NCI-H524 treated with DMSO at 0.1 percent for 48 hours (cell line): ENCODE measurements at places on chromosomes 16 and 17.

GRCh38 chr16:64364016-64364415 is 757.8 kb downstream of the CDH11 start:
- DNase-seq: no peak

- DNase-seq: no peak
Observed at GRCh38 chr16:9869776-9870175, 312.5 kb downstream of the GRIN2A start.

DNA sequence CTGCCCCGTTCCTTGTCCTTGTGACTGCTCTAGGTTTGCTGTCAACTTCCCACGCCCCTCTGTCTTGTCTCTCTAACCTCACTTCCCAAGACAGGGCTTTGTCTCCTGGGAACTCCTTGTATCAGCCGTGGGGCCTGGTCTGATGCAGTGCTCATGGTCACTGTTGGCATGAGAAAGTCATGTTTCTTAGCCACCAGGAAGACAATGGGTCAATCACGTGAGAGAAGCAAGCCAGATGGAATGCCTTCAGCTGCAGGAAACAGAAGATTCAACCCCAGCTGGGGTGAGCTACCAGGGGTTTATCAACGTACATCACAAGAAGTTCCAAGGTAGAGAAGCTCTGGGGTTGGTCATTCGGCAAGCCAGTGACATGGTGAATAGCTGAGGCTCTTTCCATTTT is 116.6 kb downstream of the IRF8 start:
- DNase-seq: no peak

- no peak for DNase-seq
Observed at GRCh38 chr17:34465789-34466188, 102.8 kb upstream of the CCL1 start.

DNA sequence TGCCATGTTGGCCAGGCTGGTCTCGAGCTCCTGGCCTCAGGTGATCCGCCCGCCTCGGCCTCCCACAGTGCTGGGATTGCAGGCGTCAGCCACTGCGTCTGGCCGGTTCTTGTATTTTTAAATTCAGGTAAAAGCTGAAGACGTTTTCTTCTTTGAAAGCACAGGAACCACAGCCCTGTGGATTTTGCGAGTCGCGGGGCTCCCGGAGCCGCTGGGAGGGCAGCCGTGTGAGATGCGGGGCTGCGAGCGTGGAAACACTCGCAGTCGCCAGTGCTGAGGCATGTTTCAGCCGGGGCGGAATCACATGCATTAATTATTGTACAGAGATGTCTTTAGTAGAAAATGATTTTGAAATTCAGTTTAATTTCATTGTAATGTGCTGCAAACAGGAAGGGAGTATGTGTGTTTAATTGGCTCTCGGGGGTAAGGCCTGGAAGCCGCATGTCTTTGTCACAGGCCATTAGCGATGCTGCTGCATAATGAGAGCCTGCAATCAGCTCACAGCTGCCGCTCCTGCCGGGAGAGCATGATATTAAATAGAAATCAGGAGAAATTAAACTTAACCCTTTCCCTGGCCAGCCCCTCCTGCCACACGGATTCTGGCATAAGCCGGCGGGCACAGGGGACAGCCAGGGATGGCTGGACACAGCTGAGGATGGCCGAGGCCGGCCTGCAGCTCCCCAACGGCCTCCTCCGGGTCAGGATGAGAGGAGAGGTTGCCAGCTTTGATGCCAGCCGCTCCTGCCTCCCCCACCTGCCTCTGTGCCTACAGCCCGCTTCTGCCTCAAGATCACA is 35.4 kb upstream of the CDH15 start:
- no peak for DNase-seq

GRCh38 chr16:85690469-85691064 is 1.8 kb upstream of the GINS2 start:
- no peak for DNase-seq

DNA sequence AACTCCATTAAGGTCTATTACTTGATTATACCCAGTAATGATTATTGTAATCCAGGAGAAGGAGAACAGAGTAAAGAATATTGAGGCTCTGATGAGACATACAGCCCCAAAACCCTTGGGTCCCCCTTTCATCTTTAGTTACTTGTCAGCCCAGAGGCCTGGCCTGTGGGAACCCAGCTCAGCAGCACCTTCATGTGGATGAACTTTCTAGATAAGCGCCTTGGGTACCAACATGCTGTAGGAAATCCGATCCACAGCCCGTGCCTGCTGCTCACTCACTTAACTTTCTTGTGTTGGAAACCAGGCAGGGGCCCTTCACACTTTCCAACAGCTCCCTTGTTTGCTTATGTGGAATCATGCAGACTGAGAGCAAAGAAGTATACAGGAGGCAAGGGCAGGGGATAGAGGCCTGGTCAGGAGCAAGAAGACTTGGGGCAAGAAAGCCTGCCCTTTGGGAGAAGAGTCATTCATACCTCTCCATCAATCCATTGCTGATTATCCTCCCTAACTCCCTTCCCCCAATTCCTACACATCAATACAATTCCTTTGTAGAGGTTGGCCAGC is 64.0 kb upstream of the SOX9 start:
- no peak for DNase-seq

GRCh38 chr16:87416826-87417527 is 24.8 kb downstream of the MAP1LC3B start:
- no peak for DNase-seq

DNA sequence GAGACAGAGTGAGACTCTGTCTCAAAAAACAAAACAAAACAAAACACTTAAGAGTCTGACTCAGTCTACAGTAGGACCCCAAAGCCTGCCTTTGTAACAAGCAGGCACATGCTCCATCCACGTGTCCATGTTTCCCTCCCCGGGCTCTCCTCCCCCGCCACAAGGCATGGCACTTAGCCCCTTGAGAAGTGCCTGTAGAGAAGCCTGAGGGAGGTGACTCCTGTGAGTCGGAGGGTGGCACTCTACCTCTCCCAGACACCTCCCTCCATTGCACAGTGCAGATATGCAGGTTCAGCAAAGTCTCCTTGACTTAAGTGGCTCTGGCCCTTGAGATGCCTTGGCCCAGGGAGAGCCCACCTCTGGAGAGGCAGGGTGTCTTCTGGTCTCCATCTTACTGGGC is 6.8 kb downstream of the FHOD1 start:
- no peak for DNase-seq

- no peak for DNase-seq
Observed at GRCh38 chr16:89737341-89738071, 16.2 kb downstream of the ZNF276 start.

GRCh38 chr17:75262112-75262606 is 480 bp downstream of the MRPS7 start:
- DNase-seq: no peak

DNA sequence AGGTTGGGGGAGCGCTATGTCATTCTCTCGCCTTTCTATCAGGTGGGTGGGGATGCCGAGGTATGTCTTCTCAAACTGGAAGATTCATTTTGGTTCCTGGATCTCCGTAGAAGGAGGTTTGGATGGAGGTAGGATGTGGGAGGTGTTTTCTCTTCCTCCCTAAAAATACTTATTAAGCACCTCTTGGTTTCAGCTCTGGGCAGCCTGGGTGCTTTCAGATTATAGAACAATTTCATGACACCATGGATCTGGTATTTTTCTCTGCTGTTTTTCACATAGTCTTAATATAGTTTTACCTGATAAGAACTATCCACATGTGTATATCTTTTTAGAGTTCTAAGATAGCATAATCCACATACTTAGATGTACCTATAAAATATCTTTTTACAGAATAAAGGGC is 92.9 kb downstream of the YPEL2 start:
- no peak for DNase-seq

- no peak for DNase-seq
Observed at GRCh38 chr16:11684231-11685025, 16.2 kb downstream of the SNN start.

DNA sequence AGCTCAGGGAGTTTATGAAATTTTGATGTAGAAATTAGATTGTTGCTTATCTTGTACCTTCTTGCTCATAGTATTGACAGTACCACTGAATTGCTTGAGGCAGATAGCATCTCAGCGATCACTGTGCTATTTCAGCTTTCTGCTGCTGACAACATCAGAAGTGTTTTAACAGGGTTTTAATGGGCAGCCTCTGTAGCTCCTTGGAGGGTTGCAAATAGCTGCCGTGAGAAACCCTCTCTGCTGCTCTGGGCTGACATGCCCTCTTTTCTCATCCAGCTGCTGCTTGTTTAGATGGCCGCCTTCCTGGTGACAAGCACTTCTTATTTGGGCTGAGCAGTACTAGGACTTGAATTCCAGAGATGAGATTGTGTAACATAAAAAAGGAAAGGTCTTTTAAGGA is 180.2 kb upstream of the TBX2 start:
- DNase-seq: no peak

- no peak for DNase-seq
Observed at GRCh38 chr17:14886200-14886739, 378.9 kb downstream of the PMP22 start.

GRCh38 chr16:24980077-24980793 is 34.9 kb downstream of the ARHGAP17 start:
- no peak for DNase-seq

DNA sequence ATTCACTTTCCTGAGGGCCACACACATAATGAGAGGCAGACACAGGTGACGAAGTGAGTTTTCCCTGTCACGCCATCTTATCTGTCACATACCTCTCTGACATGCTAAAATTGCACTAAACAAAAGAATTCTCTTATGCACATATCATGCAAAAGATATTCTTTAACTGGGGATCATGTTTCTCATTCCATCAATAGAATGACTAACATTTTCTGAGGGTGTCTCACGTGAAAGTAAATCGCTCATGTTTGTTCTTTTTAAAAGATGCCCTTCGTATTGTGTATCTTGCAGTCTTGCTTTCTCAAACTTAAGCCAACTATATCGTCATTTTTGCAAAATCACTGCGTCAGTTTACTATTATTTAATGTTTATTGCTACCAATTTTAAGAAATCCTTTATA is 306.4 kb downstream of the WWOX start:
- DNase-seq: no peak

GRCh38 chr17:45824901-45825492 is 19.7 kb upstream of the SPPL2C start:
- DNase-seq: no peak

GRCh38 chr17:81388091-81388611 is 7.1 kb upstream of the BAHCC1 start:
- no peak for DNase-seq

DNA sequence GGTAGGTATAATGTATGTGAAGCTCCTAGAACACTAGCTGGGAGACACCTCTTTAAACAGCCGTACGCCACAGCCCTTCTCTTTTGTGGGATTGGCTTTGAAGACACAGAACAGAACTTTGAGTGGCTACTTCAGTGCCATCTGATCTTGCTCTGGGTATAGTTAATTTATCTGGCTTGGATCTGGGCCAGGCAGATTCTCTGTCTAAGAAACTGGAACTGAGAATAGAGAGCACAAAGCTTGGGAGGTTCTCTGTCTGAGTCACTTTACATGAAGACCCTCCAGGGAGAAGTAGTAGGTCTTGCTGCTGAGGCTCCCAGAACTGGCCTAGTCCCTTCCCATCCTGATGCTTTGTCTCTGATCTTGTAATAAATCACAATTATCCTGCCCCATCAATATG is 721.0 kb upstream of the KIF2B start:
- DNase-seq: peak; percentile 29

DNA sequence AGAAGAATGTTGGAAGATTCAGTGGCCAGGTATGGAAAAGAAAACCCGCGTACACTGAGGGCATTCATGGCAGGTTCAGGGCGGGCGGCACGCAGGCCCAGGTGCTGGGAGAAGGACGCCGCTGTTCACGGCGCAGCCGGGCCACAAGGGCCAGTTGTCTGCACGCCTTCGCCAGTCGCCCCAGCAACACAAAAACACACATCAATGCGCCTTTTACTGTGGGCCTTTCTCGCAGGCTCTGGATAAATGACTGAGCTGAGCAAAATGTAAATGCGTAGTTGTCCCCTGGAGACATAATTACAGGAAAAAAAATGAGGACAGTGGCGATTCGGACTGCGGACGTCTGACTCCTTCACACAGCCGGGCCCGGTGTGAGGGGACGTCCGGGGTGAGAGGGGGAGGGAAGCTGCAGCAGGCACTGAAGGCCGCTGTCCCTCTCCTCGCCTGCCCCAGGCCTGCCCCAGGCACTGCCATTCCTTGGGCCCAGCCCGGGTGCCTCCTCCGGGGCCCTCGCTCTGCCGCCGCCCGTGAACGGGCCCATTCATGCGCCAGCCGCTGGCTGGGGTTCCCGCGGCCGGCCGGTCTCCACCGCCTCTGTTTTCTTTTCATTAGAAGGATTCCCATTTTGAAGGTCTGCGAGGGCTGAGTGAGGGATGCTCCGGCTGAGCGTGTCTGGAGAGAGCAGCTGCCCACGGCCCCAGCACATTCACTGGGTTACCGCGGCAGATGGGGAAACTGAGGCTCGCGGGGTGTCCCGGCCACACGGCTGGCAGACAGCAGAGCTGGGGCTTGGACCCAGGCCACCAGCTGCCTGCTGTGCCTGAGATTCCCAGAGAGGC is 6.5 kb upstream of the ZNF469 start:
- no peak for DNase-seq

DNA sequence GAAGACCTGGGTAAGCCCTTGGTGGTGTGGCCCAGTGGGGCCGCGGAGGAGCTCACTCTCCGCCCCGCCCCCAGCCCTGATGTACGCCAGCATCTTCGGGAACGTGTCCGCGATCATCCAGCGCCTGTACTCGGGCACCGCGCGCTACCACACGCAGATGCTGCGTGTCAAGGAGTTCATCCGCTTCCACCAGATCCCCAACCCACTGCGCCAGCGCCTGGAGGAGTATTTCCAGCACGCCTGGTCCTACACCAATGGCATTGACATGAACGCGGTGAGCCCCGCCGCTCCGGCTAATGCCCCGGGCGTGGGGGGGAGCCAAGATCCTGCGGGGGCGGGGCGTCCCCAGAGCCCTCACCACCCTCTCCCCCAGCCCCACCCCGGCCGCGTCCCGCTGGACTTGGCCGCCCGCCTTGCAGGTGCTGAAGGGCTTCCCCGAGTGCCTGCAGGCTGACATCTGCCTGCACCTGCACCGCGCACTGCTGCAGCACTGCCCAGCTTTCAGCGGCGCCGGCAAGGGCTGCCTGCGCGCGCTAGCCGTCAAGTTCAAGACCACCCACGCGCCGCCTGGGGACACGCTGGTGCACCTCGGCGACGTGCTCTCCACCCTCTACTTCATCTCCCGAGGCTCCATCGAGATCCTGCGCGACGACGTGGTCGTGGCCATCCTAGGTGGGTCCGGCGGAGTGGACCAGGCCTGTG is 12.1 kb upstream of the DCAF7 start:
- no peak for DNase-seq
